ENCODE measurements at places on chromosomes 11 and 22.

- no peak for DNase-seq
These were observed 128.5 kb downstream of the CEP164 start for GRCh38 chr11:117456027-117456720.

GRCh38 chr11:108854346-108854745 lies 189.5 kb downstream of the DDX10 start:
- DNase-seq: peak; percentile 75

DNA sequence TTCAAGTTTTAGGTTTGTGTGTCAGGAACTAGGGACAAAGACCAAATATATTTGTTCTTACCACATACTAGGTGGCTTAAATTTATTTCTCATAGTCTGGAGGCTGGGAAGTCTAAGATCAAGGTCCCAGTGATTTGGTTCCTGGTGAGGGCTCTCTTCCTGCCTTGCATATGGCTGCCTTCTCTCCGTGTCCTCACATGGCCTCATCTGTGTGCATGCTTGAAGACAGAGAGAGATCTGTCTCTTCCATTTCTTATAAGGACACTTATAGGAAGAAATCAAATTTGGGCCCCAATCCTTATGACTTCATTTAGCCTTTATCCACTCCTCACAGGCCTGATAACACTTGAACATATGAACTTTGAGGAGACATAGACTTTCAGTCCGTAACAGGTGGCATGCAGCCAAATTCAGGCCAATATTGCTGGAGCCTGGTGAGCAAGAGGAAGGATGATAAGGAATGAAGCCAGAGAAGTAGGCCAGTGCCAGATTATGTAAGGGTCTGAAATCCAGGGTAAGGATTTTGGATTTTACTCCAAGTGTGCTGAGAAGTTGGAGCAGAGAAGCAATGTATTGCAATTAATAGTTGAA lies 35.1 kb downstream of the TTC17 start:
- DNase-seq: no peak

DNA sequence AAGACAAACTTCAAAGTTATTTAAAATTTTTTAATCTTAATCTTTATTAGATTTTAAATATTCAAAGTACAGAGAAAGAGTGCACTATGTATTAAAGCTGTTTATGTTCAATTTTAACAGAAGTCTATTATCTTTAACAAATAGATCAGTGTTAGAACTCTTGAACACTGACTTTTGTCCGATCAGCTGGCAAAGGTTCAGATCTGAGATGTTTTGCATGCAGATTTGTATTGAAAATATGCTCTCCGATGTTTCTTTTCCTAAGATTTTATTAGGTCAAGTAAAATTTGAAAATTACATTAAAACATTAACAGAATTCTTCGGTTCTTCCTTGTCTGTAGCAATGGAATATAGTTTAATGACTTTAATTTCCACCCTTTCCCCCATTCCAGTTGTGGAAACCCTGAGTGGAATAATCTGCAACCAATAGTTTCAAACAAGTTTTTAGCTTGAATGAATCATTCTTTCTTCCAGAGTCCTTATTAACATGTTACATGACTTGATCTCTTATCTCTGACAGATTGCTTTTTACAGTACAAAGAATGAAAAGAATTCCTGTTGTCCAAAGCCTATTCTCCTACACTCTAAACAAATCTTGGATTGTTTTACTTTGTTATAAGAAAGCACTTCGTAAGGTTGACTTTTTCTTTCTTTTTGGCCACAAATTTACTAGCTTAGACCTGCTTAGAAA lies 11.4 kb upstream of the TCP11L1 start:
- no peak for DNase-seq

- DNase-seq: no peak
These were observed 70.5 kb downstream of the LUZP2 start for GRCh38 chr11:24567380-24567779.

- DNase-seq: no peak
These were observed at the start of gene VSTM5 for GRCh38 chr11:93850594-93851018. Gene VSTM5 (minus strand): TSS chr11:93850618. CDS start chr11:93850502, 116 bp downstream.
